ENCODE measurements at places on chromosomes 6 and 20. TPM values are rescaled to one million over a fixed set of nuclear protein-coding genes. Genes with fewer than 3 reads are reported as not detected.

GRCh38 chr20:33648396-33649004 is 13.6 kb upstream of the C20orf144 start:
- DNase-seq, result no peak

DNA sequence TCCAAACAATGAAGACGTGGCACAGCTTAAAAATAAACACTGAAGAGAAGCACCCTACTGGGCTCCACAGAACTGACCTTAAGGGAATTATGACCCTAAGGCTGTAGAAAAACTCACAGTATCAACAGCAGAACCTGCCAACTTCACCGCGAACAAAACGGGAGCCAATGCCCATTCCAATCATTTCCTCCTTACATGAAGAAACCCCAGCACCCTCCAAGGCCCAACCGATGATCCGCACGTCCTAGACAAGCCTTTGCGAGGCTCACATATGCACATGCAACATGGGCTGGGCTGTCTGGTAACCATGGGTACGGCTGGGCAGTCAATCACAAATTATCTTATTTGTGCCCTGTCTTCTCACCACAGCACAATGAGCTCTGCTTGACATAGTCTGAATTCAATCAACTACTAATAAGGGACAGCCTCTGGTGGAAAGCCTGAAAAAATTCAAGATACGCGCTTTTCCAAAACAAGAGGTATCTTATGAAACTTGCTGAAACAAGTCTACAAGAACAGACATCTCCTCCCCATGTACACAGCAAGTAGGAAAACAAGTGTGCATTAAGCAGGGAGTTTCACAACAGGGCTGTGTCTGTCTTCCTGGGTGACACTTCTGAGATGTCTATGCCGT is 1.7 kb downstream of the DIDO1 start:
- no peak for DNase-seq

The ABHD16B gene
- not detected for total RNA-seq

- no peak for DNase-seq
Observed at GRCh38 chr6:24078200-24078599, 47.8 kb upstream of the NRSN1 start.

GRCh38 chr20:64074963-64075362 is 4.4 kb downstream of the RGS19 start:
- no peak for DNase-seq

The GINS1 gene
- total RNA-seq, result 2.0 TPM

DNA sequence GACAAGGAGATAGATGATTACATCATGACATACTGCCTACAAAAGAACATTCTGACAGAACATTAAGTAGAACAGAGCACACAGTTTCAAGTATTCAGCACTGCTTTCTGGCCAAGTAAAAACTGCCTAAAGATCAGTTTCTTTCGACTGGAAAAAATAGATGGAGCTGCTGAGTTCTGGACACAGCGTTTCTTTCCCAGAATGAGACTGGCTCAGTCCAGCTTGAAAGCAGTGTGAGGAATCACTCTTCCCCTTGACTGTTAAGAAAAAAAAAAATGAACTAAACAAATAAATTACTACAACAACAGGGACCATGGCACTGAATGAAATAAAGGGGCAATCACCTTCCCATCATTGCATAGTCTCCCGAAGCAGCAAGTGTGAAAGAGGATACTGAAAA is 4.4 kb upstream of the LYRM2 start:
- DNase-seq, result no peak

GRCh38 chr20:10670501-10671220 is 3.1 kb downstream of the JAG1 start:
- DNase-seq, result no peak

The VWA7 gene
- 0.74 TPM for total RNA-seq

GRCh38 chr6:36285187-36285671 is 15.4 kb downstream of the PNPLA1 start:
- no peak for DNase-seq

The EPHA7 gene
- 2.7 TPM for total RNA-seq

- no peak for DNase-seq
Observed at GRCh38 chr6:114796576-114796975, 453.8 kb upstream of the HS3ST5 start.

The SNAI1 gene
- 19.9 TPM for total RNA-seq

The BMP6 gene
- 3.2 TPM for total RNA-seq

GRCh38 chr20:37616110-37616425 is 77.8 kb upstream of the CTNNBL1 start:
- no peak for DNase-seq

DNA sequence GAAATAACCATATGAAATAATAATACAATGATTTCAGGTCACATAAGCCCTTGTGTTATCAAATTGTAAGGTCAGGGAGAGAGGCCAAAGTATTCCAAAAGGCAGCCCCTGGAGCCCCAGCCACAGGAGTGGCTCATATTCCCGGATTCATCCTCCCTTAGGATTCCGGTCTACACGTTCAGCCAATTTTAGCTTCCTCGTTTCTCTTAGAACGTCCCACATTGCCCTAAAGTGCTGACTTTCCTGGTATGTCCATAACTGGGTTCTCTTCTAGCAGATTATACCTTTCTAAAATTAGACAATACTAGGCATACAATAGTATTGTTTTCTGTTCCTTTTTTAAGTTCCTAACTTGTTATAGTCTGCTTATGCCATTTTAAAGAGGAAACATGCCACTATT is 192.7 kb upstream of the NOX3 start:
- DNase-seq, result no peak

DNA sequence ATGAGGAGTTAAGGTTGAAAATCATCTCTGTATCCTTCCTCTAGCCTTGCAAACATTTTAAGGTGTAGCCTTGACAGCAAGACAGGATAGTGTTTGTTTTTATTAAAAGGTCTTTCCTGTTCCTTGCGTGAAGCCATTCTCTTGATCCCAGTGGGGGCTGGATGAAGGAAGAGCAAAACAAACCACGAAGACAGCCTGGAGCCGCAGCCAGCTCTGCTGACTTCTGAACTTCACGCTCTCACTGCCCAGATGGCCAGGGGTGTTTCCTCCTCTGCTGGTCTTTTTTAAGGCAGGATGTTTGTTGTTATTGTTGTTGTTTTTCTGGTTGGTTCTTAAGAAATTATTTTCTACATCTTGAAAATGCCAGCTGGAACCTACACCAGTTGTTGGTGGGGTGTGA is 156.4 kb downstream of the MTHFD1L start:
- DNase-seq, result no peak

- DNase-seq, result no peak
Observed at GRCh38 chr20:38165089-38165965, at the start of gene TGM2. Gene TGM2, minus strand, starts transcription at chr20:38165270. Its CDS starts 72 bp downstream, at chr20:38165198.
